Immature natural killer cell (primary cell): ENCODE measurements at places on chromosomes 2 and 18. TPM values are rescaled to one million over a fixed set of nuclear protein-coding genes. Genes with fewer than 3 reads are reported as not detected.

The CTAGE1 gene
- polyA plus RNA-seq = not detected

The EVX2 gene
- not detected for polyA plus RNA-seq

The SUMO1 gene
- 165 TPM for polyA plus RNA-seq

The POLR1A gene
- polyA plus RNA-seq = 3.1 TPM

The NAT8 gene
- polyA plus RNA-seq = not detected

The CAVIN2 gene
- 0.34 TPM for polyA plus RNA-seq

The UCN gene
- polyA plus RNA-seq = not detected

The OR6B3 gene
- not detected for polyA plus RNA-seq

The ACMSD gene
- not detected for polyA plus RNA-seq

The GAD1 gene
- not detected for polyA plus RNA-seq

The STAM2 gene
- polyA plus RNA-seq = 6.6 TPM

The TMEM37 gene
- polyA plus RNA-seq = not detected
